ENCODE measurements at places on chromosomes 4 and X.

DNA sequence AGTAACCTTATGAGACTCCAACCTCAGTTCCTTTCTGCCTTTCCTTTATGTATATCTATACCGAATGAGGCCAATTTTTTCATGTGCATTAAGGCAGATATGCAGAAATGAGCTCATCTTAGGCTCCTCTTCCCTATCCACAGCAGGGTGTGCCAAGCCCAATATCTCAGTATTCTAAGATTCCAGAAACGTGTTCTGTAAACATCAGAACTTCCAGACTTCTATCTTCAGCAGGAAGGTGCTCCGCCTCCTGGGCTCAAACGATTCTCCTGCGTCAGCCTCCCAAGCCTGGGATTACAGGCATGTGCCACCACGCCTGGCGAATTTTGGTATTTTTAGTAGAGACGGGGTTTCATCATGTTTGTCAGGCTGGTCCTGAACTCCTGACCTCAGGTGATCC, 31.0 kb upstream of the CCNG2 start:
- no peak for DNase-seq

- DNase-seq: no peak
Measured at GRCh38 chrX:86604607-86605006, 456.4 kb downstream of the DACH2 start.

DNA sequence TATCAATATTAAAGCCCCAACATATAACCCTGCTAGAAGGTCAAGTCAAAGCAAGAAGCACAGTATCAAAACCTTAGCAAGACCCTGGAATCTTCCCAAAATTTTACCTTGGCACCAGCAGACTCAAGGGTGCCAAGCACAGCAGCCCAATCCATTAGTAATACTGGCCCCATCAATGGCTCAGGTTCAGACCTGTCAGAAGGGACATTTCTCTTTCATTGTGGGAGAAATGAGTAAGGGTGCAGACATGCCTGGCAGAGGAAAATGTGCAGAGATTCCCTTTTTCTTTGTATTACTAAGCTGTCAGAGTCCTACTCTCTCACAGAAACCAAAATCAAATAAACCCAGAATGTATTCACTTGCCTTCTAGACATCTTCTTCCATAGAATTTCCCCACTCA, 203.9 kb downstream of the EVC2 start:
- no peak for DNase-seq

GRCh38 chr4:1410491-1411325, 4.5 kb upstream of the NKX1-1 start:
- peak; percentile 98 for DNase-seq

- DNase-seq: peak; percentile 14
Measured at GRCh38 chrX:22063284-22063683, 31.2 kb downstream of the PHEX start.

DNA sequence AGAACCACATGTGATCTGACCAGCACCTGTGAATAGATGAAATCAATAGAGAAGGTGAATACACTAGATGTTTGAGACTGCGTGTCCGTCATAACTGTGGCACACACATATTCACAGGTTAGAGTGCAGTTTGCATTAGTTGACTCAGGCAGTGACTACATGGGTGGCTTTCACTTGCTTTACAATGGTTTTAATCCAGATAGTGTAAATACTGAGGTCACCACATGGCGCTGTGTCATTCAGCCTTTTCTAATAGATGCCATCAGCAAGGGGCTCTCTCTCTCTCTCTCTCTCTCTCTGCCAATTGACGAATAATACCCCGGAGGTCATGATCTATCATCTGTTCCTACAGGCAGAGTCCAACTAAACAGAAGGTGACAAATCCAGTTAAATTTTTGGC, 30.7 kb upstream of the FGF13 start:
- DNase-seq: no peak

DNA sequence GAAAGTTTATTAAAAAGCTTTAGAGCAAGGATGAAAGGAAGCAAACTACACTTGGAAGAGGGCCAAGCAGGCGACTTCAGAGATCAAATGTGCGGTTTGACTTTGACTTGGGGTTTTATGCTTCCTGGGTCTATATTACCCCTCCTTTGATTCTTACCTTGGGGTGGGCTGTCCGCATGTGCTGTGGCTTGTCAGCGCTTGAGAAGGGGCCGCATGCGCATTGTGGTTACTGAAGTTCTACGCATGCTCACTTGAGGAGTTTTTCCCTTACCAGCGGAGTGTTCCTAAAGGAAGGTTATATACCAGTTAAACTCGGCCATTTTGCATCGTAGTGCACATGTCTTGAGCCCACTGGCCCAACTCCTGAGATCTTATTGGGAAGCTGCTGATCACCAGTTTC, 9.9 kb downstream of the ZNF157 start:
- no peak for DNase-seq

DNA sequence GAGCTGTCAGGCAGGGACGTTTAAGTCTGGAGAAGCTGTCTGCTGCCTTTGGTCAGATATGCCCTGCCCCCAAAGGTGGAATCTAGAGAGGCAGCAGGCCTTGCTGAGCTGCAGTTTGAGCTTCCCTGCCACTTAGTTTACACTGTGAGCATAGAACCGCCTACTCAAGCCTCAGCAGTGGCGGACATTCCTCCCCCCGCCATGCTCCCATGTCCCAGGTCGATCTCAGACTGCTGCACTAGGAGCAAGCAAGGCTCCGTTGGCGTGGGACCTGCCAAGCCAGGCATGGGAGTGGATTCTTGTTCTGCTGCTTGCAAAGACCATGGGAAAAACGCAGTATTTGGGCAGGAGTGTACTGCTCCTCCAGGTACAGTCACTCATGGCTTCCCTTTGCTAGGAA, 24.3 kb downstream of the PLK4 start:
- no peak for DNase-seq

GRCh38 chr4:87502580-87503238, 26.5 kb downstream of the SPARCL1 start:
- DNase-seq: no peak

GRCh38 chr4:24117975-24118374, 228.1 kb upstream of the PPARGC1A start:
- no peak for DNase-seq

DNA sequence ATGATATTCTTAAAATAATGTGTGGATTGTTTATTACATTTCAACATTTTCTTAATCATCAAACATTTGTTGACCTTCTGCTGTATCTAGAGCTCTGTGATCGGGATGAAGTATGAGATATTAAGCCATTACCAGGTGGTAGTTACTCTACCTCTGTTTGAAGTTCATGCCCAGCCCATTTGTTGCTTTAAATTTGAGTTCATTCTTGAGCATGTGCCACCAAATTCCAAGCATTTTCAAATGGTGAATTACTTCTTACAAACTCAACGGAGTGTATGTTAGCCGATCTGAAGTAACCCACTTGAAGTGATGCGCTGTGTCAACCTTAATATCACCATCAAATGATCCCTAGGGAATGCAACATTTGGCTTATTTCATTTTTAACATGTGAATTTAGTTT, 7.3 kb upstream of the DTHD1 start:
- no peak for DNase-seq

- DNase-seq: no peak
Measured at GRCh38 chr4:86220121-86220520, 139.7 kb downstream of the MAPK10 start.

GRCh38 chrX:141405853-141406492, 163.7 kb upstream of the SPANXC start:
- DNase-seq: no peak

DNA sequence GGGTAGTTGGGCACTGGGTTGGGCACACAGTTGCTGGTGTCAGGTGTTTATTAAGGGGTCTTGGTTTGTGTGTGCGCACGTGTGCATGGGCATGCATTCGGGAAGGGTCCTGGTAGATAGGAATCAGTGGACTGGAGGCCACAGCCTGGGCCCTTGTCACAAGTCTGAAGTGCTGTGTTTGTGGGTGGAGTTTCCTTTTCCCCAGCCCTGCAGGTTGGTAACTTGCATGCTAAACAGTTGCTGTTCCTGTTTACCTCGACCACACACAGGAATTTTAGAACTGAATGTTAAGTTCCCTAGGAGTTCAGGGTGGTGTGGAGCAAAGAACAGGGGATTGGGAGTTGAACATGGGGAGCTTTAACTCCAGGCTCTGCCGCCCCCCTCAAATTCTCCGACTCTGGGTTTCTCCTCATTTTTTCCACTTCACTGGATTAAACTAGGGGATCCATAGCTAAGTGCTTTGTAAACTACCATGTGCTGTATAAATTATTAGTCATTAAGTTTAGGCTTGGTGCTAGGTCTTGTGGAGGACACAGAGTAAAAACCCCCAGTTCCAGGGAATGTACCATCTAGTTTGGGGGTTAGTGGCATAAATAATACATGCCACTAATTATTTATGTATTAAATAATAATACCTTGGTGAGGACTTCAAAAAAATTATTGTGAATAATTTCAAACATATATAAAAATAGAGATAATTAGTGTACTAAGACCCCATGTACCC, 49.0 kb downstream of the STARD8 start:
- DNase-seq: no peak

GRCh38 chrX:50068285-50068563, 132.6 kb downstream of the AKAP4 start:
- no peak for DNase-seq

DNA sequence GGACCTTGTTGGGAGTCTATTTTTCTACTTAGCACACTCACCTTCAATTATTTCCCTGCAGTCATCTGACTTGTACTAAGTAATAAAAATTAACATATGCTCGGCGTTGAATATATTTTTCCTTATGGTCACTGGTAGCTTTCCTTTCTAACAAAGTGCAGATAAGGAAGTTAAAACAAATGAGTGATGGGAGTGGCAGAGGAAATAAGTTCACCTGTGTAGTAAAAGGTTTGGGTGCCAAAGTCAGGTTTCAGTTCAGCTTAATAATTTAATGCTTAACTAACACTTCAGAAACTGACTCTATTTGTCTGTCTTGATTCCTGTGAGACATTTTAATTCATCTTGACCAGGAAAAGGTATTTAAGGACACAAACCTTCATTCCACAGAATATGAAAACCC, 184.4 kb downstream of the PCDH7 start:
- no peak for DNase-seq

DNA sequence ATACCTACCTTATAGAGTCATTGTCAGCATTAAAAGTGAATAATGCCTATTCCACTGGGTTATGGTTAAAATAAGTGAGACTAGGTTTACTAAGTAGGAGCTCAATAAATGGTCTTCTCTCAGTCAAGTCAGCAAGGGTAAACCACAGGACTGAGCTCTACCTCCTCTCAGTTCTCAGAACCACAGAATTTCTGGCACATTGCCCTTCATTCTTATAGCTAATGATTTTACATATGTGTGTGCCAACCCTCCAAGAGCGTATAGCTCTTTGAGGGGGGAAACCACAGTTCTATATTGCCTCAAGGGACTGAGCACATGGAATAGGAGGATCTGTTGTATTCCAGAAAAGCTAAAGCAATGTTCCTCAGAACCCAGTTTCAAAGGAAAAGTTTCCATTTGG, 124.8 kb downstream of the ATG4A start:
- DNase-seq: no peak

- no peak for DNase-seq
Measured at GRCh38 chr4:34181311-34181841, 2062.9 kb downstream of the ARAP2 start.

- no peak for DNase-seq
Measured at GRCh38 chrX:81263059-81263458, 61.2 kb downstream of the SH3BGRL start.

- DNase-seq: no peak
Measured at GRCh38 chr4:151736361-151736760, 24.4 kb downstream of the GATB start.

- DNase-seq: no peak
Measured at GRCh38 chr4:180486342-180486741, 1756.9 kb upstream of the TENM3 start.

- no peak for DNase-seq
Measured at GRCh38 chr4:105637408-105638176, 70.9 kb downstream of the INTS12 start.

DNA sequence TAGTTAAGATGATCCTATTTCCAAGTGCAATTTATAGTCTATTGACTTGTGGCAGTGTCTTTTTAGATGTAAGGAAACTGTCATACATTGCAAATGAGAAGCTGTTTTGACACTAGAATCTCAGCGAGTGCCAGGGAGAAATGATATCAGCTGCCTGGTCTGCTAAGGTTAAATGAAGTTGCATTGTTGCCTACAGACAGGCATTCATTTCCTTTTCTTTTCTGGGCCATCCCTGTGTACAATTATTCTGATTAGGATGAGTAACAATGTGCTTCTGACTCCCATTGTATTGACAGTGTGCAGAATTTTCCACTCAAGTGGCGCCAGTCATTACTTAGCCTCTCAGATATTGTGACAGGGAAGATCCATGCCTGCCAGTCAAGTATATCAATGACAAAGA, 231.2 kb downstream of the GPAT3 start:
- DNase-seq: no peak

GRCh38 chr4:16726368-16727050, 171.9 kb downstream of the LDB2 start:
- no peak for DNase-seq

DNA sequence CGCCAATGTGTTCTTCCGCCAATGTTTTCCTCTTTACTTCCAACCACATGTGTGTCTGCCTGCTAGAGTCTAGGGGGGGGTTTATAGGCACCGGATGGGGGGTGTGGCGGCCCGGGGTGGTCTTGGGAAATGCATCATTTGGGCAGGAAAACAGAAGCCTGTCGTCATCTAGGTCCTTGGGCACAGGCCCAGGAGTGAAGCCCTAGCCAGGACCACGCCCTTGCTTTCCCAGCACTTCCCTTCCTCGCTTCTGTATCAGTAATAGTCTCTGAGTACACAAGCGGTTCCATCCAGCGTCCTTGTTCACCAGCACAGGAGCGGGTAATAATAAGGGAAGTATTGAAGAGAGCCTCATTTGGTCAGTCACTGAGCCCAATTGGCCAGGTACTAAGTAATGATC, 74.5 kb downstream of the QDPR start:
- no peak for DNase-seq

DNA sequence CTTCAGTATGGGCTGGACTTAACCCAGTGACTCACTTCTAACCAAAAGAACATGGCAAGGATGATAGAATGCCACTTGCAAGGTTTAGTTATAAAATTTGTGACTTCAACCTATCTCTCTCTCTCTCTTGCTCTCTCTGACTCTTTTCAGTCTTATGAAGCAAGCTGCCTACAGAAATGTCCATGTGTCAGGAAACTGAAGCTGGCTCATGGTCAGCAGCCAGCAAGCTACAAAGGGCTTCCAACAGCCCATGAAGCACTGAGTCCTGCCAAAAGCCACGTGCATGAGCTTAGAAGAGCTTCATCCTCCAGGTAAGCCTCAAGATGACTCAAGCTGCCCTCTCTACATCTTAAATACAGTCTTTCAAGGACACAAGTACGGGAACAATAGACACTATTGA, 100.3 kb downstream of the HS3ST1 start:
- no peak for DNase-seq

- DNase-seq: no peak
Measured at GRCh38 chrX:78831523-78831922, 84.0 kb downstream of the LPAR4 start.
